ENCODE measurements at places on chromosomes 1 and 21.

DNA sequence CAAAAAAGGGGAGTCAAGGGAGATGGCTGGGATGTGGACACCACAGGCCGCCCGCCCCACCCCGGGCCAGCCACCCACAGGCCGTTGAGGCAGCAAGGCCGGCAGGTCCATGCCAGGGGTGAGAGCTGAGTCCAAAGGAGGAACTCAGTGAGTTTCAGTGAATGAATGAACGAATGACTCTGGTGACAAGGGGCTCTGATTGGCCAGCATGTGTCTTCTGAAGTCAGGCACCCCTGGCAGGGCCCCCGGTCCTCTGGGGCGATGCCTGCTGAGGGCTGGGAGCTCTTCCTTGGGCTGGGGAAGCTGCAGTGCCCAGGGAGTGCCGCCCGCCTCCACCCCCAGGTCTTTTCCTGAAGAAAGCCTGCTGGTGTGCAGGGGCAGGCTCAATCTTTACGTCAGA, 236.1 kb upstream of the VAMP3 start:
- no peak for DNase-seq

DNA sequence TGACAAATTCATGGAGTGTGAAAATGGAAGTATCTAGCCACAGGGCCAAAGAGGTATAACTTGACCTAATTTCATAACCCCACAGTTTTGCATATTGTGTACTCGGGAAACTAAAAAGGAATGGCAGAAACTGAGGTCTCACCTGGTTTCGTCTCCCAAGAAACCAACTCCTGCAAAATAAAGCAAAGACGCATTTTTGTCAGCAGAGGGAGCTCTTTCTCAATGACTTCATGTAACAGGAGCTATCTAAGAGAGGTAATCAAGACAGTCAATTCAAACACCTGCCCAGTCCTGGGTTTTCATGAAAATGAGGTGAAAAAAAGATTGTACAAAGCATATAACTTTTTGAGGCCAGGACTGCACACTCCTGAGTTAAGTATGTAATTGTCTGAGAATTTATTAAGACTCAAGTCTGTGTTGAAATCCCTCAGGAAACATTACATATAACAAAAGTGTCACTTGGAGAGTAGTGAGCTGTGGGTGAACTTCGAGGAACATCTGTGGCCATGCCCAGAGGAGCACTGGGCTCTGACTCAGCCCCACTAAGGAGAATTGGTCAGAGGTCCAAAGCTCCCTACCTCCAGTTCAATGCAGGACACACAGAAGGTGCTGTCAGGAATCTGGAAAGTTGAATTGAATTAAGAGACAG, 17.6 kb downstream of the FCRL4 start:
- DNase-seq, result peak; percentile 52

- no peak for DNase-seq
Observed at GRCh38 chr1:159089184-159089791, 12.7 kb upstream of the AIM2 start.

GRCh38 chr1:168887381-168887780, 158.4 kb upstream of the DPT start:
- DNase-seq, result no peak

- DNase-seq, result no peak
Observed at GRCh38 chr1:203362720-203363025, 11.8 kb upstream of the FMOD start.

GRCh38 chr1:112704391-112704933, 2.5 kb downstream of the RHOC start:
- DNase-seq, result no peak

DNA sequence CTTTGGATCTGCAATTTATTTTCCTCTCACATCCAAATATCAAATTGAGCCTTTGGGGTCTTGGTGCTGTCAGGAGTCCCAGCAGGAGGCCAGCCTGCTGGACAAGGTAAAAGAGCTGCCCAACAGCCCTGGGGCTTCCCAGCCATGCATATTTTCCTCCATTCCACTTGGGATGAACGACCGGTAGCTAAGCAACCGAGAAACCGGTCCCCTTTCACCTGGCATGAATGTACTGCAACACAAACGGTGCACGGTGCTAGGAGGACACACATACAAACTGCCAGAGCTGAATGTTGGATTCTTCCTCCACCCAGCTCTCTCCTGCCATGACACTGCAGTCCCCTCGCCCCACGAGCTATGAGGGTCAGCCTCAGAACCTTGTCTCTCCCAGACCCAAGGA, 42.7 kb downstream of the BCAR3 start:
- no peak for DNase-seq

DNA sequence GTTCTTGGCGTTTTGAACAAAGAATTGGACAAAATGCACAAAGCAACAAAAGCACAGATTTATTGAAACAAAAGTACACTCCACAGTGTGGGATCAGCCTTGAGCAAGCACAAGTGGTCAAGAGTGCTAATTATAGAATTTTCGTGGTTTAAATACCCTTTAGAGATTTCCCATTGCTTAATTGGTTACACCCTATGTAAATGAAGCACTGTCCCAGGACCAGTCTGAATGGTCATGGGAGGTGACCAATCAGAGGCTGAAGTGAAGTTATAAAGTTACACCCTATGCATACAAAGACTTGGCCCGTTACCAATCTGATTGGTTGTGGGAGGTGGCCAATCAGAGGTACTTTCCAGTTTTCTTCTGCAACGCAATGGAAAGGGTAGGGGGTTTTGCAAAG, 223.6 kb downstream of the CENPF start:
- DNase-seq, result no peak

- no peak for DNase-seq
Observed at GRCh38 chr1:204455063-204455830, 39.4 kb downstream of the PIK3C2B start.

DNA sequence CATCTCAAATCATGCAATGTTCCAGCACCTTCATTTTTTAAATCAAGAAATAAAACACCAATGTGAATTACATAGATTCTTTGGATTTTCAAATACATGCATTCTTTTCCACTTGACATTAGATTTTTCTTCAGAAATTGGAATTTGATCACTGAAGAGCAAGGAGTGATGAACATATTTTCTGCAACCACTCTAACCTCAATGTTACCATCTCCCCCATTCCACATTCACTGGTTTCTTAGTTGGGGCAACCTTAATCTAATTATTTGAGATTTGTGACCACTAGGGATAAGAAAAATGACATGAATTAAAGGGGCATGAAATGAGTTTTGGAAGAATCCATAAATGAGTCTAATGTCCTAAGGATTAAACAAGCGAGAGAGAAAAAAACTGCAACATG, 168.7 kb upstream of the NR5A2 start:
- DNase-seq, result no peak

GRCh38 chr1:61098333-61098732, 16.0 kb downstream of the NFIA start:
- no peak for DNase-seq

DNA sequence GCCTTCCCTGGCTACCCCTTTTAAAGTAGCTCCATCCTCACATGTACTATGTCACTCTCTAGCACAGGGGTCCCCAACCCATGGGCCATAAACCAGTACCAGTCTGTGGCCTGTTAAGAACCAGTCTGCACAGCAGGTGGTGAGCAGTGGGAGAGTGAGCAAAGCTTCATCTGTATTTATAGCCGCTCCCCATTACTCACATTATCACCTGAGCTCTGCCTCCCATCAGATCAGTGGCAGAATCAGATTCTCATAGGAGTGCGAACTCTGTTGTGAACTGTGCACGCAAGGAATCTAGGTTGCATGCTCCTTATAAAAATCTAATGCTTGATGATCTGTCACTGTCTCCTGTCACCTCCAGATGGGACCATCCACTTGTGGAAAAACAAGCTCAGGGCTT, 116.6 kb upstream of the FOXD3 start:
- DNase-seq, result no peak

GRCh38 chr21:44780767-44781459, 20.7 kb downstream of the UBE2G2 start:
- DNase-seq, result no peak

GRCh38 chr1:156480016-156480370, 20.6 kb downstream of the MEF2D start:
- no peak for DNase-seq

DNA sequence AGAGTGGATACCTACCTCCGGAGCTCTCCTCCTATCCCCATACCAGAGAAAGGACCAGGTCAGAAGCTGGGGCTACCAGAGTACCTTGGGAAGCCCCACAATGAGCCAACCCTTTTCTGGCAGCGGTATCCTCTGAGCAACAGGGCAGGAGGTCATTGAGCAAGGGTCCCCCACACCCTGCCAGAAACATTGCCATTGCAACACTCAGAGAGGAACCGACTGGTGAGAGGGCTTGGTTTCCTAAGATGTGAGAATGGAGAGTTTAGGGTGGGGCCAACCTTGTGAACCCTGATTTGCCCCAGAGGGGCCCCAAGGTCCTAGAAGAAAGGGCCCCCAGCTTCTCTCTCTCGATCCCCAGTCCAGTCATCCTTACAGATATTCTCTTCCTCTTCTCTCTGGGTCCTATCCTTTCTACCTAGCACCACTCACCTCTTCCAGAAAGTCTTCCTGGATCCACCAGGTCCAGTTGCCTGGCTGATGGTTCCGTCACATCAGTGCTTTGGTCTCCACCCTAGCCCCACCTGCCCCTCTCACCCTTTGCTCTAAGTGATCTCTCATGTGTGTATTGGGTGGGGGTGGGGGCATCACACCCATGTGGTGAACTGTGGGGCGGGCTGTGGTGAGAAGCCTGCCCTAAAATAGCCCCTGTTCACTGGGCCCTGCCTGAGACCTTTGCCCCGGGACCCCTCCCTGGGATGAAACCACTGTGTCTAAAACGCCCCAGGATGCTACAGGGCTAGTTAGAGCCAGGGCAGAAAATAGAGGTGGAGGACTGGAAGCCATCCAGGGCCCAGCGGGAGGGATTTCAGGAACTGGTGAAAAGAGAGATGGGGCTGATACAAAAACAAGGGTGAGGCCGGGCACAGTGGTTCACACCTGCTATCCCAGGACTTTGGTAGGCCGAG, 8.7 kb downstream of the FGR start:
- no peak for DNase-seq

GRCh38 chr21:41016472-41016871, 151.5 kb upstream of the BACE2 start:
- DNase-seq, result no peak

DNA sequence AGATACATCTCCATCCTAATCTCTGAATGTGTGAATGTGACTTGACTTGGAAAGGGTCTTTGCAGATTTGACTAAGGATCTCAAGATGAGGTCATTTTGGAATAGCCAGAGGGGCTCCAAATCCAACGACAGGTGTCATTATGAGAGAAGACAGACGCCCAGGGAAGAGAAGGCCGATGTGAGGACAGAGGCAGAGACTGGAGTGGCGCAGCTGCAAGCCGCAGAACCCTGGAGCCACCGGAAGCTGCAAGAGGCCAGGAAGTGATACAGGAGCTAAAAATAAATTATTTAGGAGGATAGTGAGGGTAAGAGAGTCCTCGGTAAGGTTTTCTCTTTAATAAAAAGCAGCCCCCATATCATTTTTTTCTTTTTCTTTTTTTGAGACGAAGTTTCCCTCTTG, 9.7 kb upstream of the AADACL4 start:
- DNase-seq, result no peak

GRCh38 chr1:118890851-118891384, 97.2 kb downstream of the TBX15 start:
- DNase-seq, result no peak

DNA sequence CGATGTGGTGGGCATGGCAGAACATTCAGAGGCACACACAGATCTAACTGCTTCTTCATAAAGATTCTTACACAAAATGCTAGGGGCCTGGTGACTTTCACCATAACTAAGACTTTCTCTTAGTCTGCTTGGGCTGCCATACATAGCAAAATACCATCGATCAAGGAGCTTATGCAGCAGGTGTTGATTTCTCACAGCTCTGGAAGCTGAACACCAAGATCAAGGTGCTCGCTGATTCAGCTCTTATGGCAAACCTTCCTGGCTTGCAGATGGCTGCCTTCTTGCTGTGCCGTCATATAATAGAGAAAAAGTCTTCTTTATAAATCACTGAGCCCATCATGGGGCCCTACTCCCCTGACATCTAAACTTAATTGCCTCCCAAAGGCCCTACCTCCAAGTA, 487.3 kb downstream of the AJAP1 start:
- no peak for DNase-seq

DNA sequence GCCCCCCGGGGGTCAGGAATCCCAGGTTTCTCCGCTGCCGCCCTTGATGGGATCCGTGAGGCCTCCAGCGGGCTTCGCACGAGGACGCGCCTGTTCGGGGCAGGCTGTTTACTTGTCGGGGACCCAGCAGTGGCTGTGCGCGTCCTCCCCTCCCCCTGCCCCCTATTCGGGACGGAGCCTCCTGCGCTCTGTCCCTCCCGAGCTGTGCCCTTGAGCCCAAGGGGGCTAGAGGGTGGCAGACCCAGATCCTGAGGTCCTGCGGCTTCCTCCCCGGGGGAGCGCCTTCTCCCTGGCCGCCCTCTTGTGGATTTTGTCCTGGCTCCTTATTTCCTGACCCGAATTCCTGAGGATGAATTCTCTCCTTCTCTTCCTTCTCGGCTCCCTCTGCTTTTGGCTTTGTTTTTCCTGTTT, 38.4 kb downstream of the PIK3CD start:
- peak; percentile 43 for DNase-seq

DNA sequence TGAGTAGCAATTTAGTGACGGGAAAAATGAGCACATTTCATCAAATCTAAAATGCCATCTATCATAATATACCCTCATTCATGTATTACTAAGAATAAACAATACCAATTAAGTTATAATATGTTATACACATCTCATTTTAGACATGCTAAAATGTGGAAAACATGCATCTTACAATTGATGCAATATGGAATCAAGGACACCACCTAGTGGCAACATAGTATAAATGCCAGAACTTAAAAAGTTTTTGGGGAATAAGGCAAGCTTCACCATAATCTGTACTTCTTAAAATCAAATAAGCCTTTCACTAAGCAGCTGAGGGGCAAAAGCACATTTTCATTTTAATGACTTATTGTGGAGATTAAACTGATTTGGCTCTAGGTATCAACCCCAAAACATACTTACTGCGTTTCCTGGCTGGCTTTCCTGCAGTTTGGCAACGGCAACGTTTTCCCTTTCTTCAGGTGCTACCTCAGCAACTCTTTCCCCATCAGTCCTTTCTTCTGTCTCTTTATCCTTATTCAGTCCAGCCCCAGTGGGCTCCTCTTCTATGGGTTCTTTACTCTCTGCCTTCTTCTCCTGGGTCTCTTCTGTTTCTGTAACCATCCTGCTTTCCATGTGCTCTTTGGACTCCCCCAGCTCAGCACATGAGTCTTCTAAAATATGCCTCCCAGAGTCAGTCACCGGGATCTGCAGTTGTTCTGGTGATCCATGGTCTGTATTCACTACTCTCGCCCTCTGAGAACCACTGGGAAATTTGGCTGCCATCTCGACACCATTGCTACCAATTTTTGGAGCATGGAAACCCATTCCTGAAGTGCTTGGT, 11.4 kb downstream of the SDE2 start:
- DNase-seq, result peak; percentile 36

GRCh38 chr1:27090911-27091310, 64.0 kb downstream of the SLC9A1 start:
- no peak for DNase-seq

- no peak for DNase-seq
Observed at GRCh38 chr1:225409051-225409450, 18.8 kb downstream of the LBR start.

Data from AG20443 (cell line).